ENCODE measurements at places on chromosomes 4 and X.

DNA sequence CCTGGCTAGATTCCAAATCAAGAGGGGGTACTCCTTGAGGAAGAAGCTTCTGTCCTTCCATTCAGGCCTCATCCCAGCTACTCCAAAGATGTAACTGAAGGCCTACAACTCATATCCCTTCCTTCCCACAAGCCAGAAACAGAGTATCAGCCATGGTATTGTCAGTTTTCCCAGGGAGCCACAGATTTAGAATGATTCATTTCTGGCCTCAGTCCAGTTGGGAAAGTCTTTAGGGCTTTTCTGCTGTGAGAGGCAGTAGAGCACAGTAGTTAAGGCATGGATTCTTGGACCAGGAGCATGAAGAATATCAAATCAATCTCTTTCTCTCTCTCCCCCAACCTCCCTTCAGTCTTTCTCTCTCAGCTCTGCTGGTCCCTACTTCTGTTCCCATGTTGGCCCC lies 505.0 kb downstream of the BCOR start:
- ATAC-seq, result no peak

DNA sequence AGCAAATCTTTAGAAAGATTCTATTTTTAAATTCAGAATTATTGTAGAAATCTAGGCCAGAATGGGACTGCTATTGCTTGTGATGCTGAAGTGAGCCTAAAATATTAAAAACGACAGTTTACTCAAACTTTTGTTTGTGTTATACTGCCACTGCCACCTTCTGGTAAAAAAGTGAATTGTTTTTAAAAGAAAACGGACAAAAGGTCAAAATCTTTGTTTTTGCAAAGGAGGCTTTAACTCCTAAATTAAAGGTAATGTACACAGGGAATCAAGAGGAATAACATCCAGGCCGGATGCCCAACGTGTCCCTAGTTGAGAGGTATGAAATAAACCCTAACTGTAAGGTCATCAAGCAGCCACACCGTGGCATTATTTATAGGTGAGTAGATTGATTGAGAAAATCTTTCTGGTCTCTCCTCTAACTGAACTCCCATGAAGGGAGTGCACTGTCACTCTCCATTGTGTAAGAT lies 338.3 kb upstream of the GALNT7 start:
- no peak for ATAC-seq

- no peak for ATAC-seq
These were observed 45.7 kb upstream of the NDST4 start for GRCh38 chr4:115159141-115159540.

DNA sequence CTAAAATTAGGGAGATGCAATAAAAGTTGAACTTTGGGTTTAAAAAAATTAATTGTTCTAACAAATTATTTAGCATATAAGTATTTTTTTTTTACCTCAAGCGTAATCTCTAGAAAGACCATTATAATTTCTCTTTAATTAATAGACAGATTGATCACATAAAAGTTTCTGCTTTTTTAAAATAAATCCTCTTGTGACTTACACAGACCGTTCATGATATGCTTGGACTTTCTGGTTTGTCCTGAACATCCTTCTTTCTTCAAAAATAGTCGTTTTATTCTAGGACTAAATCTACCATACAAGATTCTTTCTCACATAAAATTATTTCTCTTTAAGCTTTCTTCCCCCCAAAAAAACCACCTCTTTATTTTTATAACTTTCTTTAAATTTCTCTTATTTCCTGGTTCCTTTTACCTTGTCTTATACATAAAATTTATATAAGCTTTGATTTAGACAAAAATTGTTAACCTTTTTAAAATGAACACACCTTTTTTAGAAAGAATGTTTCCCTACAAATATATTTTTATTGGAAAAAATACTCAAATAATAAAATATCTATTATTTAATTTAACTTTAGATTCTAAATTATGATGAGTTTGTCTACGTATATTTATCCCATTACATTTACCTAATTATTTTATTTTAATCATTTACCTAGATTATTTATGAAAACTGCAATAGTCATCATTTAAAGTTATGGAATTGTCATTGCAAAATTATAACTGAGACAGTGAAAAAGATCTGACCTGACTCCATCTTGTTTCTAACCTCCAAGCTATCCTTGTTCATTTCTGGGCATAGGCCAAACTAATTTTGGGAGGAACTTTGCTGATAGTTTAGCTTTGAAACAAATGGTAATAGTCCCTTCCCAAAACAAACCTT lies 37.6 kb downstream of the PGRMC2 start:
- no peak for ATAC-seq

DNA sequence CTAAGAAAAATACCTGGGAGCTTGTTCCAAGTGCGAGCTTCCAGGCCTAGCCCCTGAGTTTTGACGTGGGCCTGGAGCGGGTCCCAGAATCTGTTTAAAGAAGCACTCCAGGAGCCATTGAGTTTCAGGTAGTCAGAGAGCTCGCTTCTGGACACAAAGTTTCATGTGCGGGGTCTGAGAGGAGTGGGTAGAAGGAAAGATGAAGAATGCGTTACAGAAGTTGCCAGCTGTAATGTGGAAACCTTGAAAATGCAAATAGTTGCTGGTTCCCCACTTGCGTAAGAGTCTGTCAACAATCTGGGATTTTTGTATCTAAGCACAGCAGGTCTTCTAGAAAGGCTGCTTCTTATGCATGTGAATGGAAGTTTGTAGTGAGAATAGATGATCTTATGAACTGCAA lies 77.5 kb upstream of the CLCN4 start:
- no peak for ATAC-seq

GRCh38 chr4:110467400-110467799 lies 8.6 kb upstream of the ENPEP start:
- ATAC-seq, result no peak

- no peak for ATAC-seq
These were observed 14.5 kb downstream of the ADAD1 start for GRCh38 chr4:122393276-122393675.

DNA sequence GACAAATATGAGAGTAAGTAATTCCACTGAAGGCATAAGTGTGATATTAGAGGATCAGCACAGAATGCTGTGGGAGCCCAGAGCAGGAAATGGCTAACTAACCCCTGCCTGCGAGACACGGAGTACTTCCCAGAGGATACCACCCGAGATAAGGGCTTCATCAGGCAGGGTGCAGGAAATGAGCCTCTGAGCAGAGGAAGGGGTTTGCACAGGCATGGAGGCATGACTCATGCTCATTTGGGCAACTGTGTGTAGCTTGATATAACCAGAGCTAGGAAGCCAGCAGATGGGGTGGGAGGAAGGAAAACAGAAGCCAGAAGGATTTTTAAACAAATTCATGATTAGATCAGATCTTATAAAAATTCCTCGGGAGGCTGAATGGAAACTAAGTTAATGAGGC lies 70.0 kb upstream of the TSPAN5 start:
- ATAC-seq, result no peak

DNA sequence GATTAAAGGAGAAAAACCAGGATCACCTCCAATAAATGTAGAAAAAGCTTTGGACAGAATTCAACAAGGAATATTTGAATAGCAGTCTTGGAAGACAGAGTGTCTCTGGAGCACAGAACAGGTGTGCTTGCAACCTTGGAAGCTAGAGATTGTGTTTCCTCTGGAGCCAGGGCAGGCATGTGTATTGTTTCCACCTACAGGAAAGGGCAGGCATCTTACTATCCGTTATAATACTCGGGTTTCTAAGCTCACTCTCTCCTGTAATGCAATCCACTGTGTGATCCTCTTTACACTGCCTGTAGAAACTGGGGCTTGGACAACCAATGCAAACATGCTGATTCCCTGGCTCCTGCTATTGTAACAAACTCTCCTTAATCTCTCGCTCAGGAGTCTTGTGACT lies 14.4 kb downstream of the CCDC110 start:
- ATAC-seq, result no peak

DNA sequence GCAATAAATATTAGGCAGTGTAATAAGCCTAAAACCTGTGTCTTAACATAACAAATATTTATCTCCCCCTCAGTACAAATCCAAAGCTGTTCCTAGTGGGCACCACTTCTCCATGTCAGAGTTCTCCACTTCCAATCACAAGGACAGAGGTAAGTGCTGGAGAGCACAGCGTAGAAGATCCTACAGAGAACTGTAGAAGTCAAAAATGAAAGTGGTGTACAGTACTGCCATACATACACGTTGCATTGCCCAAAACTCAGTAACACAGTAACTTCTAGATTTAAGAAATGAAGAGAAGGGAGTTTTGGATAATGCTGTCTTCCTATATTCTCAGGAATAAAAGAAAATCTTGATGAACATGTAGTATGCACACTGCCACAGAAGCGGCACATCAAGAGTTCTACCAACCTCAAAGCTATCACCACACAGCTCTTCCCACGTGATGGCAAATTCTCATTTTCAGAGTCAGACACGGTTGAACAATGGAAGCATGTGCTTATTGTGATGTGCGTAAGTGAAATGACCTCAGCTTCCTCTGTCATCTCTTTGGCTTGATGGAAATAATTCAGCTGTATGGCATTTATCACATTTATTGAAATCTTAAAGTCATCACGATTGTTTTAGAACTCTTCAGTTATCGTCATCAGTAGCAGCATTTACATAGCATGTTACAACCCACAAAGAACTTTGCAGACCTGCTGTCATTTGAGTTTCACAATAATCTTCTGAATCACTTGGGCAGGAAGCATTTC lies 27.1 kb upstream of the SPANXN4 start:
- no peak for ATAC-seq

GRCh38 chr4:110175634-110176033 lies 22.8 kb downstream of the ELOVL6 start:
- no peak for ATAC-seq

- no peak for ATAC-seq
These were observed 14.9 kb upstream of the RRAGB start for GRCh38 chrX:55702671-55703070.
